ENCODE measurements at places on chromosomes 5 and 9.

- no peak for DNase-seq
Observed at GRCh38 chr5:74113927-74114326, 487.9 kb downstream of the ARHGEF28 start.

- DNase-seq: no peak
Observed at GRCh38 chr9:3949744-3950143, 350.1 kb downstream of the GLIS3 start.

DNA sequence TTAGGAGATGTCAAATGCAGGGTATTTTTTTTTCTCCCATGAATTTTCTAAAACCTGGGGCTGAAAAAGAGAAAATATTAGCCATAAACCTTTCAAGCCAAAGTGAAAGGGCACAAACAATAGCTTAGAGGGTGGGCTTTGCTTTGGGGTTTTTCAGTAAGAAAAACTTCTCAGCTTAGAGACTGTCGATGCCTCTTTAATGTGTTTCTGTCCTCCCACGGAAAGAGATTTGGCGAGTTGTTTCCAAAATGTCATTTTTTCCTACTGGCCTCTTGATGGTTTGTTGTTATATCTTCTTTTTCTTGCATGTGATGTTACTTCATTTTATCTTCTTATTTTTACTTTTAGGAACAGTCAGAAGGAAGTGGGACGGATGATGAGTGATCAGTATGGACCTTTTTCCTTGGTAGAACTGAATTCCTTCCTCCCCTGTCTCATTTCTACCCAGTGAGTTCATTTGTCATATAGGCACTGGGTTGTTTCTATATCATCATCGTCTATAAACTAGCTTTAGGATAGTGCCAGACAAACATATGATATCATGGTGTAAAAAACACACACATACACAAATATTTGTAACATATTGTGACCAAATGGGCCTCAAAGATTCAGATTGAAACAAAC lies 177.3 kb downstream of the SMARCA2 start:
- DNase-seq: no peak

- DNase-seq: no peak
Observed at GRCh38 chr5:59838989-59839388, 54.5 kb downstream of the PDE4D start.

- DNase-seq: no peak
Observed at GRCh38 chr9:108684288-108685025, 171.3 kb downstream of the ACTL7B start.

- DNase-seq: no peak
Observed at GRCh38 chr5:112983363-112983762, 6.8 kb downstream of the DCP2 start.

- no peak for DNase-seq
Observed at GRCh38 chr9:86660146-86660943, 287.0 kb downstream of the GAS1 start.

DNA sequence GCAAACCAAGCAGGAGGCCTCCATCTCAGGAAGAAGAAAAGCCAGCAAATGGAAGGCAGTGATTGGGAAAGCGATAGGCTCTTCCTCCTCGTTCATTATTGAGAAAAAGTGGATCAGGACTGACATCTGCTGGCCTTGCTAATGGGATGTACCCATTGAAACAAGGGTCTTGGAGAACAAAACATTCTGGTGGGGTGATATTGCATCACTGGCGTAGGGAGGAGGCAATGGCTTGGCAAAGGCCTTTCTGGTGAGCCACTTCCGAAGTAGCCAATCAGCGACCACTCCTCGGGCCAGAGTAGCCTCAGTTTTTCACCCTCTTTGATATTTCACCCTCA lies 86.7 kb upstream of the NFIB start:
- DNase-seq: peak; percentile 90

- no peak for DNase-seq
Observed at GRCh38 chr5:133489632-133490031, 122.7 kb downstream of the FSTL4 start.

DNA sequence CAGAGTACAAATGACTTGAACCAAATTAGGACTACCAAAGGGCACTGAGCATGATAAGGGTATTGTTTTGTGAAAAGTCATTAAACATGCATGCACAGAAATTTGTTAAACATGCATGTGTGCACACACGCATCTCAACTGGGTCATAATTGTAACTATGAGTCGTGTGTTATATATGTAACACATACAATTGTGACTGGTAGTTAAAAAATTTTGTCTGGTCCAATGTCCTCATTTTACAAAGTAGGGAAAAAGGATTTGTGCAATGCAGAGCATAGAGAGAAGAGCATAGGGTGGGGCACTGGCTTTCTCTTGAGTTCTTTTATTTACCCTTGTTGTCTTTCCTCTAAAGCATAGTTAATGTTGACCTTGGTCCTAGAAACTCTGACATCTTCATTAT lies 19.3 kb upstream of the IGFBPL1 start:
- no peak for DNase-seq

DNA sequence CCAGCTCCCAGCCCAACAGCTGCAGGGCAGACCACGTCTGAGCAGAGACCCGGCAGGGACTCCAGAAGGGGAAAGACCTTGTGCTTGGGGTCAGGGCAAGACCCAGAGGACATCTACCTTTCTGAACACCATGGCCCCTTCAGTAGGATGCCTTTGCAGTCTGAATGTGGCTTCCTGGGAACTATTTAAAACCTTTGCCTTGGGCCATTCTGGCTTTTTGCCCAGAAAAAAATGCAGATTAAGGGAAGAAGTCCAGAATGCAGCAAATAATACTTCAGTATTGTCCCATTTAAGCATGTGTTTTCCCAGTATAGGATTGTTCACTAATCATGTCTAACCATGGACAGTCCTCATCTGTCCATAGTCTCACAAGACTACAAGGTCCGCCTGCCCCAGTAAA lies 67.5 kb upstream of the ERCC6L2 start:
- no peak for DNase-seq

DNA sequence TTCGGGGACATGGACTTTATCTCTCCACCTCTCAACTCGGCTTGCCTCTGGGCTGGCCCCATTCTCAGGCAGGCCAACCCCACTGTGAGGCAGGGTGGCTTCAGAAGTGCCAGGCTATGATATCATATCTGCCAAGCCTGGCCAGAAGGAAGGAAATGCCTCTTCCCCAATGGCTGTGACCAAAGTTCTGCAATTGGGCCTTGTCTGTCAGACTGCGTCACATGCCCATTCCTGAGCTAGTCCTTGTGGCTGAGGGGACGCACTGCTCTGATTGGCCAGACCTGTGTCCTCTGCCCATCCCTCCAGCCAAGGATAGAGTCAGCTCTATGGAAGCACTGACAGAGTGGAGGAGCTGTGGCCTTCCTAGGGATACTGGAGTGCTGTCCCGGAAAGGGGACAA lies 11.9 kb downstream of the SMIM23 start:
- DNase-seq: no peak

- DNase-seq: no peak
Observed at GRCh38 chr5:134571693-134572405, 46.4 kb downstream of the JADE2 start.

DNA sequence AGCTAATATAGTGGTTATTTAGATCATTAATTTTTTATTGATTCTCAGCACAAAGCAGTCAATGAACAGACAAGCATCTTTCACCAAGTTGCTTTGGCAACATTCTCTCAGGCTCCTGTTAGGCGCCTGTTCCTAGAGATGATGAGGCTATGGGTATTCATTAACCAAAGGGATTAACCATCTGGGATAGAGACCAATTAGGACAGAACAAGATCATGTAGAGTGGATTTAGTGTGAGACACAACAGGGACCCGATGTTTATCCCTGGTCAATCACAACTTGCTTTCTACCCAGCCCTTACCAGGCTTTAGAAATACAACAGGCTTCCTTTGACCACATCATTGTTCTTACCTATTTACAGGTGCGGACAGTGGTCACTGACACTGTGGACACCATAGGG lies 82.2 kb downstream of the PJA2 start:
- no peak for DNase-seq

DNA sequence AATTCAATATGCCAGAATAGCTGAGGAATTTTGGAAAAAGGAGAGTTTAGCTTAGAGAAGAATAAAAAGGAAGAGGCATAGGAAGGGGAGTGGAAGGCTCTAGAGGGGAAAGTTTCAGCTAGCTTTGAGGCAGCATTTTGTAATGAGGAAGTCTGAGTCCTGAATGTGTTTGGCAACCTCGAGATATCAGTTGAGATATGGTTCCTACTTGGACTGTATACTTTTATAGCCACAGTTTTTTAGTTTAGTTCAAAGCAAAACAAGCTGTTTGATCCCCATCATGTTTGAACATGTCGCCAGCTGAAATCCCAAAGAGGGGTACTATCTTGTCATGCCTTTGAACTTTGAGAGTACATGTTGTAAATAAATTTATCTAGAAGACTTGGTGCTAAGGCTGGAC lies 559.0 kb upstream of the FTMT start:
- no peak for DNase-seq

GRCh38 chr5:35545190-35545589 lies 72.5 kb upstream of the SPEF2 start:
- no peak for DNase-seq

GRCh38 chr5:6701491-6701890 lies 11.7 kb upstream of the TENT4A start:
- no peak for DNase-seq

- no peak for DNase-seq
Observed at GRCh38 chr9:7794196-7794595, 5.4 kb downstream of the DMAC1 start.

- DNase-seq: no peak
Observed at GRCh38 chr5:11322133-11322532, 561.1 kb upstream of the DAP start.

DNA sequence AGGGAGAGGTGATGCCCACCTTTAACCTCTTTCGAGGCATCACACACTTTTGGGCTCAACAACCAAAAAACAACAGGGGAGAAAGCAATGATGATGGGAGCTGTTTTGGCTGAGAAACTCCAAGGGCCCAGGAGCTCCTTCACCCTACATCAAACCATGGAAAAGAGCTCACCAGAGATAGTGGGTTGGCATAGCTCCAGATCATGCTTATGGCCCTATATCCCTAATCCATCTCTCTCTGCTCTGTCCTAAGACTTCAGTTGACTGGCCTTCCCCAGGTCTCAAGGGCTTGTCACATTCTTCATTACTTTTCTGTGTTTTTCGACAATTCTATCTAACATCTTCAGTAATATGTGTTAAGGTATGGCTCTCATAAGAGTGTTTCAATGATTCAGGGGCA lies 5.7 kb upstream of the CTSL start:
- DNase-seq: no peak

DNA sequence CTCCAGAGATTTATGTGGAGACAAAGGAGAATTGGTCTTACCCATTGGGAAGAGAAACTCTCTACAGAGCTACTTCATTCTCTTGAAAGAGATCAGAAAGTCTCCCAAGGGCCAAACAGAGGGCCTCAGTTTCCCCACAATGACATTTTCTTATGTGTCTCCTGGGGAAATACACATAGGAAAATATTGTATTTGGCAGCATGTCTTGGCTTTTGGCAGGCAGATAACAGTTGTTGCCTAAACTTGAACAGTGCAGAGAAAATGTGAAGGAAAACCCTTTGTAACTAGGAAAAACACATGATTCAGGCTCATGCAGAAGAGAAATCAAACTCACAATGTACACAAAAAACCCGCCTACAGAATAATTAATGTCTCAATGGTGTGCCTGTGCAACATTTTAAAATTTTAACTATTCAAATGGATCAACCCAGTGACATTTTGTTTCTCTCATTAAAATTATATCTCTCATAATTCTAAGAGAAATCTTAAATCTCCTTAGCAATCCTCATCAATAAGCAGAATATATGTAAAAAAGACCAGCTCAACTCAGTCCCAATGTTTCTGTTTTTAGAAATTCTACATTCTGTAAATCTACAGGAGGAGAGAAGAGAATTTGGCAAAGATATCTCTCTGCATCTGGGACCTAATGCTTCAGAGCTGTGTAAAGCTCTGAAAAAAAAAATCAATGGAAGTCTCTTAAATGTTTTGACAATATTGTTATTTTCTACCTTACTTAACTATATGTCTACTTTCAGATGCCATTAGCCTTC lies 205.1 kb downstream of the ADAMTSL1 start:
- no peak for DNase-seq

DNA sequence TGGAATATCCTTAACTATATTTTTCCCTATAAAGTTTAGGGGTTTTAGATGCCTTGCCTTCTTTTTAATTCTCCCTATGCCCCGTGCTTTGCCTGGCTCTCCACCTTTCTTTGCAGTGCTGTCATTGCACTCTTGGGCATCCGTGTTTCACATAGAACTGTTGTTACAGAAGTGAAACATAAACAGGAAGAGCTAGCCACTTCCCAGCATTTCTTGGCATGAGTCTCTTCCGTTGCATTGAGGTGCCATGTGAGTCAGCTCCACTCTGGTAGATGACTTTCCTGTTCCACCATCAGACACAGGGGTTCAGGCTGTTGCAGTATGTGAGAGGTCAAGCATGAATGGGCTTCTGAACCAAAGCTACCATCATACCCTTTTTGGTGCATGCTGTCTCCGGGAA lies 73.4 kb downstream of the ANGPTL2 start:
- DNase-seq: peak; percentile 60

- DNase-seq: no peak
Observed at GRCh38 chr5:118604106-118604505, 384.2 kb downstream of the DTWD2 start.

- no peak for DNase-seq
Observed at GRCh38 chr9:1726993-1727759, 288.0 kb upstream of the SMARCA2 start.

GRCh38 chr9:97543561-97543960 lies 42.1 kb downstream of the TMOD1 start:
- no peak for DNase-seq

GRCh38 chr9:117739206-117739605 lies 35.0 kb downstream of the TLR4 start:
- no peak for DNase-seq

DNA sequence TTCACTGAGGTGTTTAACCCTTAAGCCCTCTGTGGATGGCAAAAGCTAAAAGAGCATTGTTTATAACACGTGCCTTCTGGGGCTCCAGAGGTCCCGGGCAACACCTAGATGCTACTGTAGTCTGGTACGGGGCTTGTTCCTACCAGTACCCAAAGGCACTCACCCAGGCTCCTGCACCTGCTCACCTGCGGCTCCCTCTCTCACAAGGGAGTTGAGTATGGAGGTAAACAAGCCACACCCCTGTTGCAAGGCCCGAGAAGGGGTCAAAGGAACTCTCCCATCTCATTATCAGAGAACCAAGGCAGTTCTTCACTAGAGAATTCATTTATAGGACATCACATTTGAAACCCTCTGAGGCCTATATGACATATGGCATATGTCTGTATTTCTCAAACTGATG lies 53.4 kb upstream of the IL6ST start:
- DNase-seq: no peak

GRCh38 chr5:51622161-51622790 lies 239.0 kb downstream of the ISL1 start:
- no peak for DNase-seq

DNA sequence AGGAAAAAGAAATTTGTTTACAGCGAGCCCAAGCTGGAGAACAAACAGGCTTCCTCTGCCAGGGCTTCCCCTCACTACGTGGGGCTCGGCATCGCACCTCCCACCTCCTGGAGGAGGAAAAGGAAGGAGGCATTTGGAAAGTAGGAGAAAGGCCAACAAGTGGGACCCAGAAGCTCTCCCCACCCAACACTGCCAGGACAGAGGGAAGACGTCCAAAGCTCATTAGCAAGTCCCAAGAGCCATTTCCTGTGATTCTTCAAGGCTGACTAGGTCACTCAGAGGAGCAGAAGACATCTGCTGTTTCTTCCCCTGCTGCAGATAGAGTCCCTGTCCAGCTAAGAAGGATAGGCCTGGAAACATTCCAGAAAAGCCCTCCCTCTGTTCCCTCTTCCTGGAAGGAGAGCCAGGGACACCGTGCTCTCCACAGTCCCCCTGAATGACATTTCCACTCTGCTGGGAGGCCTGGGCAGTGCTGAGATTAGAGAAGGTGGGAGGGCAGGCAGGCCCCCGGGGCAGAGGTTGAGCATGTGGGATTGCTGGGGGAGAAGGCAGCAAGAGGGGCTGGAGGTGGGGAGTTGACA lies 57.0 kb upstream of the NEURL1B start:
- DNase-seq: no peak

Data from globus pallidus (tissue), 1 donor.